ENCODE measurements at places on chromosomes 5 and 9.
A peak's percentile ranks its signal among the peaks of the same experiment; 100 is the strongest.

DNA sequence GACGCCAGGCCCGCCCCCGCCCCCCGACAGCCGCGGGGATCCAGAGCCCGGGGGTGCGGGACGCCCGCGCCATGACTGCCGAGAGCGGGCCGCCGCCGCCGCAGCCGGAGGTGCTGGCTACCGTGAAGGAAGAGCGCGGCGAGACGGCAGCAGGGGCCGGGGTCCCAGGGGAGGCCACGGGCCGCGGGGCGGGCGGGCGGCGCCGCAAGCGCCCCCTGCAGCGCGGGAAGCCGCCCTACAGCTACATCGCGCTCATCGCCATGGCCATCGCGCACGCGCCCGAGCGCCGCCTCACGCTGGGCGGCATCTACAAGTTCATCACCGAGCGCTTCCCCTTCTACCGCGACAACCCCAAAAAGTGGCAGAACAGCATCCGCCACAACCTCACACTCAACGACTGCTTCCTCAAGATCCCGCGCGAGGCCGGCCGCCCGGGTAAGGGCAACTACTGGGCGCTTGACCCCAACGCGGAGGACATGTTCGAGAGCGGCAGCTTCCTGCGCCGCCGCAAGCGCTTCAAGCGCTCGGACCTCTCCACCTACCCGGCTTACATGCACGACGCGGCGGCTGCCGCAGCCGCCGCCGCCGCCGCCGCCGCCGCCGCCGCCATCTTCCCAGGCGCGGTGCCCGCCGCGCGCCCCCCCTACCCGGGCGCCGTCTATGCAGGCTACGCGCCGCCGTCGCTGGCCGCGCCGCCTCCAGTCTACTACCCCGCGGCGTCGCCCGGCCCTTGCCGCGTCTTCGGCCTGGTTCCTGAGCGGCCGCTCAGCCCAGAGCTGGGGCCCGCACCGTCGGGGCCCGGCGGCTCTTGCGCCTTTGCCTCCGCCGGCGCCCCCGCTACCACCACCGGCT is 1.0 kb downstream of the FOXE1 start:
- peaks cover 86% of the 10 kb centered on the region for H3K27me3 ChIP-seq
- peak; percentile 76 for DNase-seq
- peak overlapping the region; percentile 79 for H3K27ac ChIP-seq
- peaks cover 3% of the 10 kb centered on the region for H3K36me3 ChIP-seq
- H3K4me1 ChIP-seq: peaks cover 29% of the 10 kb centered on the region

GRCh38 chr9:3656224-3656623 is 130.4 kb upstream of the RFX3 start:
- H3K4me3 ChIP-seq: no peak overlapping the region
- H3K36me3 ChIP-seq: no peaks in the 10 kb centered on the region
- H3K27me3 ChIP-seq: no peaks in the 10 kb centered on the region
- no peak overlapping the region for H3K27ac ChIP-seq

- H3K4me1 ChIP-seq: peaks cover 50% of the 10 kb centered on the region
- DNase-seq: no peak
- peak within 1 kb of the TSS; percentile 97 for H3K27ac ChIP-seq
- H3K27me3 ChIP-seq: no peaks in the 10 kb centered on the region
Measured at GRCh38 chr9:36399980-36400331, at the start of gene RNF38. Gene RNF38, minus strand, starts transcription at chr9:36400269. Its CDS starts 161 bp downstream, at chr9:36400108.

DNA sequence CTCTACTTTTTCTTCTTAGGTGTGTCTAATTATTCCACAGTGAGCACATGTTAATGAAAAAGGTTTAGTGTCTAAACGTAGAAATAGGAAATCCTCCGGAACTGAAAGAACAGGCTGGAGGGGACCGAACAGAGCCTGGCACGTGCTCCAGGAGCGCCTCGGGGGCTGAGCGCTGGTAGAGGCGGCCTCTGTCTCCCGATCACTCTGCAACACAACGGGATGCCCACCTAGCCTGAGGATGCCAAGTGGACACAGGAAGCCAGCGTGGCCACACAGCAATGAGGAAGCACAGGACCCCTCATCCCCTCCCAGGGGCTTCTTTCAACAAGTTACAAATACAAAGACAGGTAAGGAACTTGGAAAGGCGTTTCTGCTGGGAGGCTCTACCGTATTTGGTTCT is 19.4 kb downstream of the TRIM7 start:
- no peak overlapping the region for H3K4me3 ChIP-seq
- no peak for DNase-seq
- peaks cover 62% of the 10 kb centered on the region for H3K4me1 ChIP-seq
- peaks cover 22% of the 10 kb centered on the region for H3K36me3 ChIP-seq
- no peaks in the 10 kb centered on the region for H3K27me3 ChIP-seq

DNA sequence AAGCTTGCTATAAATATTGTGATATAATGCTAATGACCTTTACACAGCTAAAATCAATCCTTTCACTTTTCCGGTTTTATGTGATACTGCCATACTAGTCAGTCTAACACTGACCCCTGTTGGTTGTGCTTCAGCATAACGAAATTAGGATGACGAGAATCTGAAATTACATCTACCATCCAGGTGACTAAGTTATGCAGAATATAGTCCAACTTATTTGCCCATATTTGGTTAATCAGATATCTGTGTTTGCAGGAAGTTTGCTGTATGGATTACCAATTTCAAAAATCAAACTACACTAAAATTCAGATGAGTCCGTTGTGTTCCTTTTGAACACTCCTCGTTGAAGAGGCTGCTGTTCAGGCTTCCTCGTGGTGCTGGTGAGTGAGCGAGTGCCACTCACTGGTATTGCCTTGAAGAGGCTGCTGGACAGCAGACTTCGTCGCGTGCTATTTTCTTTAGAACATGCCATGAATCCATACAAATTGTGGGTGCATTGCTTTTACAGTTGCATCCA is 32.5 kb downstream of the TENT4A start:
- H3K4me1 ChIP-seq: peaks cover 10% of the 10 kb centered on the region
- peaks cover 97% of the 10 kb centered on the region for H3K36me3 ChIP-seq
- peak; percentile 16 for DNase-seq
- no peak overlapping the region for H3K4me3 ChIP-seq
- peak overlapping the region; percentile 26 for H3K27ac ChIP-seq
- no peaks in the 10 kb centered on the region for H3K27me3 ChIP-seq

- H3K4me3 ChIP-seq: no peak overlapping the region
- DNase-seq: no peak
- no peaks in the 10 kb centered on the region for H3K4me1 ChIP-seq
Measured at GRCh38 chr5:117183326-117183725, 608.7 kb upstream of the SEMA6A start.

GRCh38 chr5:44665101-44665701 is 143.5 kb upstream of the MRPS30 start:
- H3K27ac ChIP-seq: no peak overlapping the region
- no peaks in the 10 kb centered on the region for H3K27me3 ChIP-seq
- DNase-seq: no peak

- no peak overlapping the region for H3K27ac ChIP-seq
- no peak for DNase-seq
- no peaks in the 10 kb centered on the region for H3K36me3 ChIP-seq
- no peaks in the 10 kb centered on the region for H3K27me3 ChIP-seq
- no peak overlapping the region for H3K4me3 ChIP-seq
- no peaks in the 10 kb centered on the region for H3K4me1 ChIP-seq
Measured at GRCh38 chr5:22947921-22948320, 94.8 kb upstream of the CDH12 start.

DNA sequence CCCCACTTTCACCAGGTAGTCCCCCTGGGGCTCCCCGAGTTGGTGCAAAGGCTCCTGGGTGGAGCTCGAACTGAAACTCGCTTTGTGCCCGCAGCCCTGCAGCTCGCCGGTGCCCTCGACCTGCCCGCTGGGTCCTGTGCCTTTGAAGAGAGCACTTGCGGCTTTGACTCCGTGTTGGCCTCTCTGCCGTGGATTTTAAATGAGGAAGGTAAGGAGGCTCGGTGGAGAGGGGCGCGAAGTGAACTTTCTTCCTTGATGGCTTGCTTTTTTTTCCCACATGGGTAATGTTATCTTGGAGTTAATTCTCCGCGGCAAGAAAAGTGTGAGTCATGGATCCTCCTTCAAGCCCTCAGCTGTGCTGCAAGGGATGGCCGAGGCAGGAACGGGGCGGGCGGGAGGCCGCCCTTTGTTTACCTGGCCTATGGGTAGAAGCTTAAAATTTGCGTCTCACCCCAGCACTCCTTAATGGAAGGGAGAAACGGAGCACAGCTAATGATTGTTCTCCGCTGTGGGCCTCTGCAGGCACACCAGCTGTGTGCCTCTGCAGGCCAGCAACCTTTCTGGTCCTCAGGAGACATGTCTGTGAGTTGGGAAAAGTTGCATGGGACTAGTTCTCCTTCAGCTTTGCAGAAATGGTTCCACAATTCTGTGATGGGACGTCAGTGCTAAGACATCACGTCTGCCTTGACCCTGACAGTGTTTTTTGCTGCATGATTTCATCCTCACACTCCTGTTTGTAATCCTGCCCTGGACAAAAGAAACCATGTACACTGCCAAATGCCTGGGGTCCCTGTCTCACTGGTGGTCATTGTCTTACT is 1.1 kb downstream of the MAMDC2 start:
- H3K36me3 ChIP-seq: no peaks in the 10 kb centered on the region
- H3K27ac ChIP-seq: no peak overlapping the region
- peak overlapping the region; percentile 51 for H3K4me3 ChIP-seq
- H3K27me3 ChIP-seq: peaks cover 68% of the 10 kb centered on the region
- H3K4me1 ChIP-seq: peaks cover 9% of the 10 kb centered on the region

GRCh38 chr9:99491408-99492158 is 269.5 kb downstream of the SEC61B start:
- peaks cover 3% of the 10 kb centered on the region for H3K4me1 ChIP-seq
- no peaks in the 10 kb centered on the region for H3K36me3 ChIP-seq
- DNase-seq: no peak

- no peaks in the 10 kb centered on the region for H3K4me1 ChIP-seq
- DNase-seq: no peak
- H3K27ac ChIP-seq: no peak overlapping the region
- H3K36me3 ChIP-seq: no peaks in the 10 kb centered on the region
- no peaks in the 10 kb centered on the region for H3K27me3 ChIP-seq
Measured at GRCh38 chr5:32475334-32476097, 31.0 kb upstream of the ZFR start.

DNA sequence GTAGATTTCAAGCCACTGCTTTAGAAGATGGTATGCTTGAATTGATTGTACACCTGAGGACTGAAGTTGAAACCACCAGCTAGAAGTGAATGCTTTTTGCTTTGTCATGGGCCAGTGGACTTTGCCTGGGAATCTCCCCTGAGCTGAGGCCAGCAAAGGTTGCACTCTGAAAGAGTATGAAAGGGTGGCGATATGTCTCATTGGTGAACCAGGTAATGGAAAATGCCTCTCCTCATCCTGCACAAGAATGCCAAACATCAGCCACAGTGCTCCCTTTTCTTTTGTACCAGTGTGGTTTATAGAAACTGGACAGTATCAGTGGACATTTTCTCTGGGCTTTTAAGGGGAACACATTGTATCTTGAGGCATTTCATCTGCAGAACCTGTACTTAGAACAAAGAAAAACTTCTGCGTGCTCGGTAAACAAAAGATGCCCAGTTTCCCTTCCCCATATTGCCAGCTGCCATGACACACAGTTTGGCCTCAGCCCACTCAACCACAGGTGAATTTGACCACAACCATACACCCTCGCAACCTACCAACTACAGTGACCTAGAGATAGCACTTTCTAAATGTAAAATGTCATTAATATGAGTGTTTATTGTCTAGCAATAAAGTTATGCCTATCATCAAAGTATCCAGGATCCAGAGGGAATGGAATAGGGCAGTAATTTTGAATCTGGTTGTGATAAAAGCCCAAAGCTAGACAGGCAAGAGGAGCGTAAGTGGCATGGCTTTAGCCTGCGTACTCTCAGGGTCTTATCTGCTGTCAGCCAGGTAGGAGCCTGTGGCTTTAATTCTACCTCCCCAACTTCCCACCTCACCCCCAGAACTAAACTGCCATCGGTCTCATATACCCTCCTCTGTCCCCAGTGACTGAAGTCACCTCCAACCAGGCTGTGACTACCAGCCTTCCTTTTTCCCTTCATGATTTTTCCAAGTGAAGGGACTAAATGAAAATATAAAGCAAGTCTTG is 79.5 kb upstream of the LHFPL2 start:
- H3K27ac ChIP-seq: no peak overlapping the region
- DNase-seq: no peak
- H3K27me3 ChIP-seq: peaks cover 3% of the 10 kb centered on the region

GRCh38 chr9:98324801-98325200 is 69.4 kb upstream of the TBC1D2 start:
- no peaks in the 10 kb centered on the region for H3K36me3 ChIP-seq
- H3K27me3 ChIP-seq: no peaks in the 10 kb centered on the region
- no peak for DNase-seq

GRCh38 chr5:103249068-103249467 is 9.5 kb upstream of the MACIR start:
- H3K27ac ChIP-seq: no peak overlapping the region
- H3K4me3 ChIP-seq: no peak overlapping the region
- no peak for DNase-seq

DNA sequence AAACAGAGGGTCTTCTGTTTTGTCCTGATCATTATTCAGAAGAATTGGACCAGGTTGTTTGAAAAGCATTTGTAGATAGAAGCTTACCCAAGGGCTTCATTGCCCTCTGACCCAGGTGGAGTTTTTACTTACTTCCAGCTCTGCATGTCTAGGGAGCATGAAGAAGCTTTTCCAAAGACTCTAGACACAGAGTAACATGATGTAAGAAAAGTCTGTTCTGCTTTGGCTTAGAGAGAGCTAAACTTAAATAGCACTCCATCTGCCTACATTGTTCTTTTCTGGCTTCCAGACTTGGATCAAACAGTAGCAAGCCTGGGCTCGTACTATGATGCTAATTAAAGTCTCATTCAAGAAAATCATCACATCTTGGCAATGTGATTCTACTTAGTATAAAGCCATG is 112.1 kb downstream of the SNCAIP start:
- H3K27me3 ChIP-seq: no peaks in the 10 kb centered on the region
- H3K4me1 ChIP-seq: no peaks in the 10 kb centered on the region
- H3K36me3 ChIP-seq: no peaks in the 10 kb centered on the region
- H3K4me3 ChIP-seq: no peak overlapping the region

- H3K36me3 ChIP-seq: no peaks in the 10 kb centered on the region
- no peak overlapping the region for H3K27ac ChIP-seq
- no peak overlapping the region for H3K4me3 ChIP-seq
- DNase-seq: no peak
- H3K27me3 ChIP-seq: no peaks in the 10 kb centered on the region
- H3K4me1 ChIP-seq: peaks cover 11% of the 10 kb centered on the region
Measured at GRCh38 chr9:38047301-38048251, 21.5 kb downstream of the SHB start.

- H3K4me1 ChIP-seq: no peaks in the 10 kb centered on the region
- peaks cover 51% of the 10 kb centered on the region for H3K36me3 ChIP-seq
- no peak for DNase-seq
- no peak overlapping the region for H3K27ac ChIP-seq
Measured at GRCh38 chr5:179780362-179780761, 13.4 kb upstream of the LTC4S start.

- H3K27ac ChIP-seq: no peak overlapping the region
- H3K4me3 ChIP-seq: no peak overlapping the region
- peaks cover 43% of the 10 kb centered on the region for H3K4me1 ChIP-seq
- no peaks in the 10 kb centered on the region for H3K36me3 ChIP-seq
Measured at GRCh38 chr9:109414125-109414785, 83.9 kb downstream of the PTPN3 start.

Measured in activated T-cell treated with anti-CD3 and anti-CD28 coated beads, Interleukin-2, amount 50 U/mL, for 24 hours (primary cell).